ENCODE measurements at places on chromosomes 1 and 21. TPM values are rescaled to one million over a fixed set of nuclear protein-coding genes. Genes with fewer than 3 reads are reported as not detected.

- no peak for DNase-seq
These were observed 6.7 kb downstream of the SOX13 start for GRCh38 chr1:204079608-204079999.

- DNase-seq = peak; percentile 38
These were observed 57.6 kb upstream of the GNG12 start for GRCh38 chr1:67890857-67891256.

- no peak for DNase-seq
These were observed 238.0 kb upstream of the TMEM51 start for GRCh38 chr1:14915356-14916054.

- DNase-seq = no peak
These were observed 15.4 kb downstream of the COL18A1 start for GRCh38 chr21:45420061-45421041.

DNA sequence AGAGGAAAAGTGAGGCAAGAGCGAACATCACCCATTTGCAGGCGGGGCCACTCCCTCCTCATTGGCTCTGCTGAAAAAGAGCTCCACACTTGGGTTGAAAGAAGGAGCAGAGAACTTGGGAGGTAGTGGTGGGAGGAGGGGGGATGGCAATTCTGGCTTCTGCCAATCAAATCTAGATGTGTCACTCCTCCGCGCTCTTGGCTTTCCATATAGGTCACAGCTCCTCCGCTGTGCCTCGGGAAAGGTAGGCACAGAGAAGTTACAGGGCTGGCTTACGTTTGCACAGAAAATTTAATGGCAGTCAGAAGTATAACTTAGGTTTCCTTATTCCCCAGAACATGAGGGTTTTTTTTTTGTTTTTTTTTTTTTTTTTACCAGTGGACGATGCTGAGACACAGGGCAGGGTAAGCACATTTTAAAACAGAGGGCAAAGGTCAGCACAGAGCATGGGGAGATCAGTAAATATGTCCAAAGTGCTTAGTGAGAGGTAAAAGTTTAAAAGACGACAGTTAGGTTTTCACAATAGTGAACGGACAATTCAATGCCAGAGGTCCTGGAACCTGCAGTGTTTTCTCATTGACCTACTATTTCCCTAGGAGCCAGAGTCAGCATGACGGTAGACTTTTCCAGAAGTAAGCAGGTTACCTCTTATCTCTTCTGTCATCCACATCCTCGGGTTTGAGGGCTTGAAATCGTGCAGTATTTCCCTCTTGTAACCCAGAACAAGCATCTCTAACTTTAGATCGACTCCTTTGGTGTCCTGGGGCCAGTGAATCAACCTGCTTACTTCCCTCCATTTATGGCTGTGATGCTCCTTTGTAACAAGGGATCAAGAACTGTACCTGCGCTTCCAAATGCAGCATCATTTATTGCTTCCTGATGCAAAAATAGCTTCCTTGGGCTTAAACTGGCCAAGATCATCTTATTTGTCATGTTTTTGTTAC is 258.9 kb upstream of the PROX1 start:
- DNase-seq = no peak

- peak; percentile 61 for DNase-seq
These were observed 75.0 kb downstream of the RWDD3 start for GRCh38 chr1:95309031-95309471.

- DNase-seq = no peak
These were observed 5.6 kb downstream of the AIRE start for GRCh38 chr21:44291078-44291935.

DNA sequence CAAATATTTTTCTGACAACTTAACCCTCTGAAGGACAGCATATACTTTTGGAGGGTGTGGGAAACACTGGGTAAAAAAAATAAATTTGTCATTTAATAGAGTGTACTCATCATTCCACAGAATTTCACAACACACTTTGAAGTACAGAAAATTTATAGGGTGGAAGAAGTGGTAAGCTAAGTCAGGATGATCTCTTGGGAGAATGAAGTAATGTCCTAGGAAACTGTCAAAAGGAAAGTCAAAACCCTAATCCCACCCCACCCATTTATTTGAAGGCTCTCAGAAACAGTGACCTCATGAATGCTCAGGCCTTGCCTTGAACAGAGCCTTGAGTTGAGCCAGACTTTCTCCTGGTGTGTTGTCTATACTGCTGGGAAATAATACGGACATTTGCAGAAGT is 7.3 kb upstream of the UAP1 start:
- no peak for DNase-seq

DNA sequence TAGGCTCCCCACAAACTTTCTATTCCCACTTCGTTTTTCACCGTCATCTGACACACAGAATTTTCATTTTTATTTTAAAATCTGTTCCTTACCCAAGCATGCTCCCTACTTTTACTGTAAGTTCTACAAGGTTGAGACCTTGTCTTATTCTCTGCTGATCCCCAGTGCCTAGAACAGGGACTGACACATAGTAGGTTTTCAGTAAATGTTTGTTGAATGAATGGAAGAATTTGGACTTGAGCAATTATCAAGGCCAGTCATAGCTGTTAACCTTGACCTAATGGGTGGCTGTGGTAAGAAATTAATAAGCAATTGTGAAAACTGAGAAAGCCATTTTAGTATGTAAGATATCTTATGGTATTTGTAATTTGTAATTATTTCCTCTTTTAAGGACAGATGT is 71.1 kb downstream of the LAMC1 start:
- DNase-seq = no peak

GRCh38 chr1:101314244-101314643 is 77.4 kb downstream of the S1PR1 start:
- no peak for DNase-seq

- DNase-seq = no peak
These were observed 3.1 kb upstream of the GBP6 start for GRCh38 chr1:89360716-89361115.

- no peak for DNase-seq
These were observed 100.3 kb downstream of the PHTF1 start for GRCh38 chr1:113659035-113659434.

- no peak for DNase-seq
These were observed 33.6 kb upstream of the GJB5 start for GRCh38 chr1:34721241-34721640.

DNA sequence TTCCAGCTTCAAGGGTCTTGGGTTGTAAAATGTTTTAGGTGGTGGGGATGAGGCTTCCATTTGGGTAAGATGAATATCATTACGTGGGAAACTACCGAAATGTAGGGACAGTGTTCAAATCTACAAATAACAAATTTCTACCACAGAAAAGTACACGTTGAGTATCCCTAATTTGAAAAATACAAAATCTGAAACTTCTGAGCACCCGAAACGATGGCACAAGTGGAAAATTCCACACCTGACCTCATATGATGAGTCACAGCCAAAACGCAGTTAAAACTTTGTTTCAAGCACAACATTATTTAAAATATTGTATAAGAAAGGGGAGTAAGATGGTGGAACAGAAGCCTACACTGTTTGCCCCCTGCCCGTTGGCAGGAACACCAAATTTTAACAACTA is 8.8 kb upstream of the HENMT1 start:
- no peak for DNase-seq

GRCh38 chr1:185271921-185272320 is 45.1 kb downstream of the IVNS1ABP start:
- DNase-seq = no peak

- no peak for DNase-seq
These were observed 51.7 kb downstream of the SLC16A1 start for GRCh38 chr1:112904071-112904830.

- DNase-seq = no peak
These were observed 37.8 kb downstream of the TENT5C start for GRCh38 chr1:117643601-117644000.

- peak; percentile 54 for DNase-seq
These were observed 600 bp downstream of the CLK2 start for GRCh38 chr1:155272466-155273342.

DNA sequence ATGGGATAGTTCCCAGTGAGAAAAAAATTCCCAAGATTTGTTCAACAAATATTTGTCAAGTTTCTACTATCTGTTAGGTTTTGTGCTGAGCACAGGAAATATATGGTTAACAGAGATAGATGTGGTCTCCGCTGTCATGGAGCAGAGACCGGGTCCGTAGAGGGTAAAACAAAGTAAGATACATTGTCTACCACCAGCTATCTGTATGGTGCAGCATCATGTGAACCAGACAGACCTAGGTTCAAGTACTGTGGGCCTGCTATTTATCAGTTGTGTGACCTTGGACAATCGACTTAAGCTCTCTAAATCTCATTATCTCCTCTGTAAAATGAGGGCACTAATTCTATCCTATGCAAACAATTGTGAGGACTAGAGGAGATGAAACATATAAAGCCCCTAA is 109.8 kb downstream of the DUSP10 start:
- no peak for DNase-seq

DNA sequence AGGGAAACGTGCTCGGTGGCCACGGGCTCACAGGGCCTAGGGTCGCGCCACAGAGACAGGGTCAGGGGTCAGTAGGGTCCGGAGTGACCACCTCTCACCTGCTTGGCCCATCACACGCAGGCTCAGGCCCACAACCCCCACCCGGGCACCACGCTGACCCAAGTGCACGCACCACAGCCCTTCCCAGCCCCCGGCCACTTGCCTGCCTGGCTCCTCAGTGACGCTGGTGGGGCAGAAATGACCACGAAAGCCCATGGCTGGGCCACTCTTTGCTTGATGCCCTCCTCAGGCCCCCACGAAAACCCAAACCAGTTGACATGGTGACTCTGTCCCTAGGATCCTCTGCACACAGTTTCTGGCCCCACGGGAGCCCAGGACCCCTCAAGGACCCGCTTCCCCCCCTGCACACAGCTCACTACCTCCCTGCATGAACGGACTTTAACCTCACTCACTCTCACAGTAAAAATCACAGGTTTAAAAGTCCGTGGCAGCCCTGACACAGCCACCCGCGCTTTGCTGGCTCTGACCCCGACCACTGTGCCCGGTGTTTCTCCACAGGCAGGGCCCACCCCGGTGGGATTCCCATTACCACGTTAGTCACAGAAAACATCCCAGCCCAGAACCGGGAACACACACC is 20.7 kb downstream of the NADK start:
- no peak for DNase-seq

DNA sequence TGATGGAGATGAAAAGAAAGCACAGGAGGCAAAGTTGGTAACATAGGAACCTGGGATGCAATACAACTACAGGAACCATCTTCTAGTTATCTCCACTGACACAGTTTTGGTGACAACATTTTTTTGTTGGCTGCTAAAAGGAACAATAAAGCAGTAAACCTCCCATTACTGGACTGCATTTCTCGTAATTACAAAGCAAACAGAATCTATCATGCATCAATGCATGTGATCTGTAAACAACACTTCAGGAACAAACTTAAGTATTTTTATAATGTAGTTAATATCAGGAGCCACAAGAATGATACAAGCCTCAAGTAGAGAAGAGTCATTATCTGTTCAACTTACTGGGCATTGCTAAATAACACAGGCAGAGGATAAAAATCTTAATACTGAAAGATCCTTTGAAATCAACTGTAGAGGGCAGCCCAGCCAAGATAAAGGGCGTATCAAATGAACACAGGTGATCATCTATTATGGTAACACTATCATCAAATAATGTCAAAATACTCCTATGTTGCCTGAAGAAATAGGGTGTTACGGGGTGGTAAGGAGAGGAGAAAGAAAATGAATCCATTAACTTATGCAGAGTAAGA is 193.3 kb downstream of the EIF4G3 start:
- no peak for DNase-seq

- DNase-seq = no peak
These were observed 151.0 kb upstream of the KCNJ6 start for GRCh38 chr21:38067086-38067739.

- no peak for DNase-seq
These were observed 2.3 kb downstream of the MAGI3 start for GRCh38 chr1:113392541-113393128.

DNA sequence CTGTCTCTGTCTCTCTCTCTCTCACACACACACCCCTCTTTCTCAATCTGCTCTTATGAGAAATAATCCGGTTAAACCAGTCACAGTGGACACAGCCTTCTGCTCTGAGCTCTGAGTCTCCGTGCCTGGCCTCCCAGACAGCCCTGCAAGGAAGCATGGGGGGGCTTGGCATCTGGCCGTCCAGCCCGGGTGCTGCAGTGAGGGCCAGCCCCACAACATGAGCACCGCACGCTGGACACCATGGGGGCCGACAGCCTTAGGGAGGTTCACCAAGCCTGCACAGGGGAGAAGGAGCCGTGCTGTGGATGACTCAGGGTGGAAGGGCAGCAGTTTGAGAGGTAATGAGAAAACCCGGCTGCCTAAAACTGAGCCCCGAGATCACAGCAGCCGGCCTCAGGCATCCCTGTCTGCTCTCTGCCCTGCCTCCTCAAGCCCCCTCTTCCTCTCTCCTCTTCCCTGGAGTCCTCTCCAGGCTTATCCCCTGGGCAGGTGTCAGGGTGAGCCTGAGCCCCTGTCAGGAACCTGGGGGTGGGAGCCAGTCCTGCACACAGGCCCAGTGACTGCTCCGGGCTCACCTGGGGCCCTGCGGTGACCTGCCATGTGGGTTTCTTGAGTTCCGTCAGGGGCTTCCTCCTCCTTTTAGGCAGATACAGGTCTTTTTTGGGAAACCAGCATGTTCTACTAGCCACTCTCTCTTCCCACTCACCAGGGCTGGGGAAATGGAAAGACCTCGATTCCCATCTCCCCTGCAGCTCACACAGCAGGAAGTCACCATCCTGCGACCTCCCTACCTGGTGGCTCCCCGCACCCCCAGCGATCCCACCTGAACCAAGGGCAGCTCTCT is 92.8 kb downstream of the ITPKB start:
- DNase-seq = no peak

- DNase-seq = no peak
These were observed 25.2 kb downstream of the CA6 start for GRCh38 chr1:8970870-8971337.

DNA sequence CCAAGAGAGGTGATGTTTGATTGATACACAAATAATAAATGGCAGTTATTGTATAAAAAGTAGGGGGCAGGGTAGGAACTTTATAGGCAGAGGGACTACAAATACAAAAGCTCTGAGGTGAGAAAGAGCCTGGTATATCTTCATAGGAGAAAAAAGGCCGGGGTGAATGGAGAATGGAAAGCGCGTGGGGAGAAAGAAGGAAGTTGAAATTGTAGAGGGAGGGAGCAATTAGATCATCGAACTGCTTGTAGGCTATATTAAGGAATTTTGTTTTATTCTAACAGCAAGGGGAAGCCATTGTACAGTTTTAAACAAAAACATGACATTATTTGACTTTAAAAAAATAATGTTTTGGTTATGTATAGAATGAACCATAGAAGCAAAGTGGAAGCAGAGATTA is 147.4 kb downstream of the PDE4B start:
- no peak for DNase-seq

The TMEM269 gene
- 1.0 TPM for polyA plus RNA-seq

The RGS16 gene
- polyA plus RNA-seq = 1.0 TPM

The TCHHL1 gene
- not detected for polyA plus RNA-seq

The S100A2 gene
- polyA plus RNA-seq = 7.9 TPM

The SPAG17 gene
- 12.6 TPM for polyA plus RNA-seq

The FCGR3B gene
- polyA plus RNA-seq = 0.38 TPM

The ATP6V1G3 gene
- 8.4 TPM for polyA plus RNA-seq

The FRRS1 gene
- polyA plus RNA-seq = 7.3 TPM

The LORICRIN gene
- polyA plus RNA-seq = 0.07 TPM

The ATP5PF gene
- 200 TPM for polyA plus RNA-seq

The KIF17 gene
- polyA plus RNA-seq = 3.9 TPM

The PKLR gene
- polyA plus RNA-seq = 8.6 TPM

The CRP gene
- polyA plus RNA-seq = not detected

The TPTE gene
- polyA plus RNA-seq = 0.06 TPM

All from renal pelvis (tissue), 12 donors.